PC-9 (cell line): ENCODE measurements at places on chromosomes 1 and 21. TPM values are rescaled to one million over a fixed set of nuclear protein-coding genes. Genes with fewer than 3 reads are reported as not detected.
A peak's percentile ranks its signal among the peaks of the same experiment; 100 is the strongest.

GRCh38 chr1:184990204-184990603 lies 15.9 kb upstream of the NIBAN1 start:
- no peaks in the 10 kb centered on the region for H3K27me3 ChIP-seq
- no peaks in the 10 kb centered on the region for H3K4me1 ChIP-seq
- no peaks in the 10 kb centered on the region for H3K36me3 ChIP-seq
- DNase-seq: no peak
- no peak overlapping the region for H3K4me3 ChIP-seq

DNA sequence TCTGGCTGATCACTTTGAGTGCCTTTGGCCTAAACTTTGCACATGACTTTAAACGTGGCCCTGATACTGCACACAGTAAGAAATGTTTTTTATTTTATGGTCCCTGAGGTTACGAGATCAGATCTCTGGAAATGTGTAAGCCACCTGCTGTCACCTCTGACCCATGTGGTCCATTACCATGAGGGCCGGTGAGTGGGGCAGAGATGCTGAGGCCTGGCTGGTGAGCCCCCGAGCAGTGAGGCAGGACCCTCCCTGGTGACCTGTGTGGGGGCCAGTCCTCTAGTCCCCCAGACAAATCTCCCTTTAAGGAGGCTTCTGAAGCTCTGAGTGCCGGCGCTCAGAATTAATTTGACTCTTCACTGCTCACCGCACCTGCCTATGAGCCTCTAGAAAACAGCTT lies 12.4 kb downstream of the TFF3 start:
- no peaks in the 10 kb centered on the region for H3K36me3 ChIP-seq
- peaks cover 15% of the 10 kb centered on the region; the same call in 1 of the 2 replicates for H3K4me1 ChIP-seq
- no peak overlapping the region for H3K4me3 ChIP-seq

- H3K27ac ChIP-seq: no peak overlapping the region
- no peaks in the 10 kb centered on the region for H3K4me1 ChIP-seq
- H3K4me3 ChIP-seq: no peak overlapping the region
- no peaks in the 10 kb centered on the region for H3K36me3 ChIP-seq
- DNase-seq: no peak
- no peaks in the 10 kb centered on the region for H3K27me3 ChIP-seq
Measured at GRCh38 chr1:32263744-32264143, 12.7 kb downstream of the LCK start.

The FAM131C gene
- 7.4 and 12.3 TPM in 2 replicates for total RNA-seq

The ITLN2 gene
- total RNA-seq: not detected in 2 replicates

The ACTN2 gene
- total RNA-seq: not detected in 2 replicates

DNA sequence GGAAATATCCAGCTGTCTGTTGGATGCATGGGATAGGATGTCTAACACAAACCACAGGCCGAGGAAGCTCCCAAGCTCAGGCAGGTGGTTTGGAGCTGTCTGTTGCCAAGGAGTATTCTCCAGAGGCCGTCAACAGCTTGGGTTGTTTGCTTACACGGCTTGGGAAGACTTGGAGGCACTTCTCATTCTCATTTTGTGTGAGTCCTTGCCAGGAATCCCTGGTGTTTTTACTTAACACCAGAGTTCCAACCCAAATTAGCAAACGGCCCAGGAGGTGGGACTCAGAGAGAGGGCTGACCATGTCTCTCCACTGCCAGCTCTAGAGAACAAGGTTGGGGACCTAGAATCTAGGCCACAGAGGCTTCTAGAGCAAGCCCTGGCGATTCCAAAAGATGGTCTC lies 72.7 kb upstream of the FAM20B start:
- H3K4me1 ChIP-seq: no peaks in the 10 kb centered on the region
- no peak overlapping the region for H3K27ac ChIP-seq
- no peaks in the 10 kb centered on the region for H3K27me3 ChIP-seq
- H3K4me3 ChIP-seq: no peak overlapping the region

The NBPF20 gene
- 3.3 and 3.8 TPM in 2 replicates for total RNA-seq

DNA sequence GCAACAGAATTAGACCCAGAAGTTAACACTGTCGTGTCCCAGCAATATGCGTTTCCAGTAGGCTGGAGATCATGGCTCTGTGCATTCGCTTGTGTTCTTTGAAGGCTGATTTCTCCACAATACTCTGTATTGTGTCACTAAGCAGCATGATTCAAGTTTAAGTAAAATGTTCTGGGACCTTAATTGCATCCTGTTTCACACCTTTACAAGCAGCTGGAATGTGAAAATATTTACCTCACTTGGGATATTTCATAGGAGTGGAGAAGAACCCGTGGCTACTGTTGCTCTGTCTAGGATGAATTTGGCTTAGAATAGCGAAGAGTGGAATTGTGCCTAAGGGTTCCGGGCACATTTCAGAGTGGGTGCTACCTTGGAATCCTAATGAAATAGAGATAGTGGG lies 6.3 kb downstream of the PTGFRN start:
- DNase-seq: no peak
- H3K4me3 ChIP-seq: no peak overlapping the region
- H3K27ac ChIP-seq: 0 out of 2 replicates have a peak overlapping the region, but pooled peaks have one; percentile 5
- H3K36me3 ChIP-seq: no peaks in the 10 kb centered on the region

DNA sequence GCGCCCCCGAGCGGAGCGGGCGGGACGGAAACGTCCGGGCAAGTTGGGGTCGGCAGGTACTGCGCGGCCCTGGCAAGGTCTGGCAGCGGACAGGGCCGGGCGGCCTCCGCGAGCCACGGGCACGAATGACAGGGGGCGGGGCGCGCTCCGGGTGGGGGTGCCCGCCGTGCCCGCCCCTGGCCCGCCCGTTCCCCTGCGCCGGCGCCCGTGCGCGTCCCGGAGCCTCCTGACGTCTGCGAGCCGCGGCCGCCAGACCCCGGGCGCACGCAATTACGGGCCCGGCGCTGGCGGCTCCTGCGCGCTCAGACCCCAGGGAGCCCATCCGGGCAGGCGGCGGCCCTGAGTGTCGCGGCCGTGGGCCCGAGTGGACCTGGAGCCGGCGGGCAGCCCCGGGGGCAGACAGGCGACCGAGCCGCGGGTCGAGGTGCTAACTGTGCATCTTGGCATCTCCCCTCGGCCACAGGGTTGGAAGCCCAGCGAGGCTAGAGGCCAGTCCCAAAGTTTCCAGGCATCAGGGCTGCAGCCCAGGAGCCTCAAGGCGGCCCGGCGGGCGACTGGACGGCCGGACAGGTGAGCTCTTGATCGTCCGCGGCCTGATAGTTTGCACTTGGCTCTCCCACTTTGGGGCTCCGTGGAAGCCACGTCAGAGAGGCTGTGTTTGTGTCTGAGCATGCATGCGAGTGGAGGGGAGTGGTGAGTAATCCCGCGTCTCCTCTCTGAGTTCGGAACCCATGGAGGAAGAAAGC lies 918 bp downstream of the MIB2 start:
- H3K27ac ChIP-seq: no peak overlapping the region
- no peaks in the 10 kb centered on the region for H3K36me3 ChIP-seq
- peak overlapping the region; percentile 79 for H3K4me3 ChIP-seq
- H3K4me1 ChIP-seq: peaks cover 21% of the 10 kb centered on the region

GRCh38 chr1:226557424-226557823 lies 8.9 kb downstream of the STUM start:
- DNase-seq: no peak
- no peaks in the 10 kb centered on the region for H3K36me3 ChIP-seq
- H3K4me3 ChIP-seq: no peak overlapping the region
- H3K27me3 ChIP-seq: peaks cover 78% of the 10 kb centered on the region
- H3K27ac ChIP-seq: no peak overlapping the region

DNA sequence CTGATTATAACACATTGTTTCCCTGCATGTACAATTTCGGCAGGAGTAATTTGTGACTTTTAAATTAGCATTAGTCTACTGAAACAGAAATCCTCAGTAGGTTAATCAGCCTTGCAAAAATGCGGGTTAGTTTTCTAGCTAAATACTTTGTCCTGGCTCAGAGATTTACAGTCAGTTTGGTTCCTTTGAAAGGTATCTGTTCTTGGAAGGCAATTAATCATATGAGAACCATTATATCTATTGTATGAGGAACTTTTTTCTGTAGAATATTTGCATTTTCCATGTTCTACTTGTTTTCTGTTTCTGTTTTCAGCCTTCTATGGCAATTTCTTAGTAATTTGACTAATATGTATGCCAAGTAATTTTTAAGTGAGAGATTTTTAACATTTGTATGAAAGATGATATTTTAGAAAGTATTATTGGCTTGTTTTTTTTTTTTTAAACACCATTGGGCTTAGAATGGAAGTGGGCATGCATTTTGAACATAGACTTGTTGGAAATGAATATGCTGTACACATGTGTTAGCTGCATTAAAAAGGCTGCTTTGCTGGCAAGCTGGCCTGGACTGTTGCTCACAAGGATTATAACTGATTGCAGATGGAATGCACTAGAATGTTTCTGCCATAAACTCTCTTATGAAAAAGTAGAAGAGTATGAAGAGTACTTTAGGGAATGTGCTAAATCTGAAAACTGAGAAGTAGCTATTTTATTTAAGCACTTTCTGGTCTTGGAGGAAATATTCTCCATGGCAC lies 26.2 kb downstream of the KIF1B start:
- H3K4me1 ChIP-seq: no peaks in the 10 kb centered on the region
- H3K36me3 ChIP-seq: no peaks in the 10 kb centered on the region
- H3K4me3 ChIP-seq: no peak overlapping the region

DNA sequence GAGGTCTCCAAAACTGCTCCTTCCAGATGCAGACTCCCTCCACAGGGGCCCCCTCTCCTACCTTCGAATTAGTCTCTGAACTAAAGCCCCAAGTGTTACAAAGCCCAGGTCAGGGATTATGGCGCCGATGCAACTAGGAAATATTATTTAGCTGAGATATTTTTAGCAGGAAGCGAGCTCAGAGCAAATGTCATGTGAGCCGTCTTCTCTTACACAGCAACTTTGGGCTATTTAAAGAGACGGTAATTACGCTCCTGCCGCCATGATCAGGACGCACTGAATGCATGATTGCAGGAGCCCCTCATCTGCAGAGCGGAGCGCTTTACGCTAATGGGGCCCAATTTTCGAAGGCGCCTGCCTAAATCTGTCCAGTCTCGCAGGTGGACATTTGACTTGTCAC lies 55.3 kb upstream of the TARDBP start:
- no peaks in the 10 kb centered on the region for H3K36me3 ChIP-seq
- no peak for DNase-seq
- peaks cover 5% of the 10 kb centered on the region for H3K4me1 ChIP-seq
- H3K27me3 ChIP-seq: no peaks in the 10 kb centered on the region
